ENCODE measurements at places on chromosomes 16 and 17.

- no peak for DNase-seq
Measured at GRCh38 chr16:83980794-83981193, 12.8 kb downstream of the NECAB2 start.

DNA sequence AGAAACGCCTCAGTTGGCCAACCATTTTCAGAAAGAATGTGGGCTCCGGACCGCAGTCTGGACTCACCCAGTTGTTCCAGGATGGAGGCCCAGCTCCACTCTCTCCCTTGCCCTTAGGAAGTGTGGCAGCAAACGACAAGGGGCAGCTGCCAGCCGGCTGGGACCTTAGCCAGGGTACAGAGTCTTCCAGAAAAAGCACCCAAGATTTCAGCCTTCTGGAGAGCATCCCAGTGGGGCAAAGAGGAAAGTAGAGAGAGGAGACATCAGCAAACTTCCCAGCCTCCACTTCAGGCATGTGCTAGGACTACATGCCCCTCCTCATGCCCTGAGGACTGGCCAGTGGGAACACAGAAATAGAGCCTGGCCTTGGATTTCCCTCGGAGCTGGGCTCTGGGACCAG is 56.8 kb upstream of the SCNN1B start:
- DNase-seq, result no peak

GRCh38 chr17:63919311-63919723 is 678 bp upstream of the GH1 start:
- DNase-seq, result peak; percentile 13

DNA sequence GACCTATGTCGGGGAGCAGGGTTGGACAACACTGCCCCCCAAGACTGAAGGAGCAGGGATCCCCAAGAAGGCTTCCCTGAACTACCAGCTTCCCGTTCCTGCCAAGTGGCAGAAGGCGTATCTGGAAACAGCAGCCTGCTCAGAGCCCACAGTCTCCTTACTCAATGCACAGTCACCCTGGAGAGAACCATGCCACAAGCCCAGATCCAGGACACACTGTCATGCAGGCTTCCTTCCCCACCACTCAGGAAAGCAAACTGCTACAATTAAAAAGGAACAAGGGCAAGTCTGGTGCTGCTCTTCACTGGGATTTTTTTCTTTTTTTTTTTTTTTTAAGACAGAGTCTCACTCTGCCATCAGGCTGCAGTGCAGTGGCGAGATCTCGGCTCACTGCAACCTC is 8.2 kb downstream of the WDR45B start:
- no peak for DNase-seq

DNA sequence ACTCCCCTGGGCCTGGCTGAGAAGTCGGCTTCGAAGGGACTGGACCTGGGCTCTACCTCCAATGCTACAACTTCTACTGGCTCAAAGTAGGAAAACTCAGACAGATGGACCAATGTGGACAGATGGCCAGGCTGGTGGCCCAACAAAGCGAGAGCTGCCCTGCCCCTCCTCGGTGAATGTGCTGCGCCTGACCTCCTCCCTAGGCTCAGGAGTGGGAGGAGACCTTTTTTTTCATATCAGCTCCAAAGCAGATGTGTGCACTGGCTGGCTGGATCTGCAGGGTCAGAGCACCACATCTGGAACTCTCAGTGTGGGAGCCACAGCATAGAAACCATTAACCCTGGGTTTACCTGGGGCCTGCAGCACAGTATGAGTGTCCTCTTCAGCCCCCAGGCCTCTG is 20.8 kb downstream of the ATP6V0D1 start:
- no peak for DNase-seq

DNA sequence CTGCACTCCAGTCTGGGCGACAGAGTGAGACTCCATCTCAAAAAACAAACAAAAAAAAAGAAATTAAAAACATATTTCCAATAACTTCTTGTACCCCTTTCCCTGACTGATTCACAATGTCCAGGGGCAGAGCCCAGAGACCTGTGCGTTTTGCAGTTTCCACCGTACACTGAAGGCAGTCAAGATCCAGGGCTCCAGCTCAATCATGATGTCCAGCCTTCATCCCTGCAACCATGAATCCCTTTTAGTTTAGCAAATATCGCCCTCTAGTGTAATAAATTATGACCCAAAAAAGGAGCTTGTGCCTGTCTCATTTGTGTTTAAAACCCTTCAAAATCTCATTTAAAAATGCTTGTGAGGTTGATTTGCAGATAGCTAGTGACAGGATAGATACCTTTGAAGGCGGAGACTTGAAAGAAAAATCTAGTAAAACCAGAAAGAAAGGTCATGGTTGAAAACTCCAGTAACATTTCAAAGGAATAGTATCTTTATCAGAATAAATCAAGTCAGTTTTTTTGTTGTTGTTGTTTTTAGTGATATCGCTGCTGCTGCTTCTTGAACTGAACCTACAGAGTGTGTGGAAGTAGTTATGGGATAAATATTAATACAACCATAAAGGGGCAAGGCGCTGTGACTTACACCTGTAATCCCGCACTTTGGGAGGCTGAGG is 3.7 kb upstream of the ERN1 start:
- no peak for DNase-seq

DNA sequence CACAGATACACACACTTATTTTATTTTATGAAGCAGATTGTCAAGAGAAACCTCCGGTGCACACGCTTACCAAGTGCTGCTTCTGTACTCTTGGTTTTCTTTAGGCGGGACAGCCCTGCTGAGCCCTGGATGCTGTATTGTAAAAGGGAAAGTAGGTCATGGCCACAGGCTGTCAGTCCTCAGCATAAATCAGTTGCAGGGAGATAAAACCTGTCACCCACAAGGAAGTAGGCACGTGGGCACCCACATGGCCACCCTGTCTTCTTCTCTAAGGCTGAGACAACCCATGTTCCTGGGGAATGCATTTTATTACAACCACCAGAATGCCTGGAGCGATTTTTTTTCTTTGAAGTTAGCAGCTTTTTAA is 59.3 kb downstream of the ASIC2 start:
- no peak for DNase-seq

- no peak for DNase-seq
Measured at GRCh38 chr16:89720551-89720812, 216 bp downstream of the VPS9D1 start.

DNA sequence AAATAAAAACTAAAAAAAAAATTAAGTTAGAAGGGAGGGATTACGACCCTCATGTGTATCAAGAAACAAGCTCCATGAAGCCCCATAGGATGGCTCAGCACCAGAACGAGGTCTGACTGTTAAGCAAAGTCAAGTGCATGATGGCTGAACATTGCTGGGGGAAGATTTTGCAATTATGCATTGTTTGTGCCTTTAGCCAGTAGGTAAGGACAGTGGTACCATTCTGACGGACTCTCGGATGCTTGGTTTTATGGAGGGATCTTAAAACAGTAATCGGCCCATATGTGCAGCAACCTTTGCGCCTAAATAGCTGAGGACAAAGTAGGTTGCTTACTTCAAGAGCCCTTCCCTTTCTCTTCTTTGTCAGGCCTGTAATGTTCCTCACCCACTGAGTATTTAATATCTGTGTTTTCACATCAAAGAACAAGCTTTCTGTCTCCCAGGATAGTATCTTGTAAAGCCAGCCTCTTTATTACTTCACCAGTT is 186.0 kb downstream of the WWOX start:
- DNase-seq, result no peak

DNA sequence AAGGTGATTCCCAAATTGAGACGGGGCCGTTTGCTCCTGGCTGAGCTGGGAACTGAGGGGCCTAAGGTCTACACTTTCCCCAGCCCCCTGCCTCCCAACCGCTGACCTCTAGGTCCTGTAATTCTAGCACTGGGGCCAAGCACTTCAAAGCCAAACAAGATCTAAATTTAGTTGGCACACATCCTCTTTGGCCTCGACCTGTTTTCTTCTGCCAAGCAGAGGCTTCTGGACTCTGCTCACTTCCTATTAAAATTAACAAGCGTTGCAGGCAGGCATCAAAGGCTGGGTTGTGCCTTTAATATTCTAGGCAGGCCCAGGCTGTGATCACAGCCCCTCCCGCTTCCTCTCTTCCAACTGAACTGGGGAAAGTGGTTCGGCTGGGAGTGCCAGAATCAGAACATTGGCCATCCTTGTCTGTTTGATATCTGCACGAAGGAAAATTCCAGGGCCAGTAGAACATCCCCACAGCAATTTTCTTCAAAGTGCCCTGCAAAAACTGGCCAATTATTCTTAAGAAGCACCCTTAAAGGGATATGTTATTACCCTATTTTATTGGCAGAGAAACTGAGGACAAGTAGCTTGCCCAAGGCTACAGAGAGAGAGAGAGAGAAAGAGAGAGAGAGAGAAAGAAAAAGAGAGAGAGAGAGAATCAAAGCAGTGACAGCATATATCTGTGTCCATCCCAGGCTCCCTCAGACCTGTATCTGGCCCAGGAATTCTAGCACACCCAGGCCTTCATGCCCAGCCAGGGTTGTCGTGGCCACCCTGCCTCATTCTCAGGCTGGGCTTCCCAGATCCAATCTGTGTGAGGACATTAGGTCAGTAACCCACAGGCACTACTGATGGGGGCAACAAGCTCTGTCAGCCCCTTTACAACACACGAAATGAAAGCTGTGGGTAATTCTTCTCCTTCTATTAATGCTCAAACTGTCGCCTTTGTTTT is 12.8 kb upstream of the MT4 start:
- no peak for DNase-seq

DNA sequence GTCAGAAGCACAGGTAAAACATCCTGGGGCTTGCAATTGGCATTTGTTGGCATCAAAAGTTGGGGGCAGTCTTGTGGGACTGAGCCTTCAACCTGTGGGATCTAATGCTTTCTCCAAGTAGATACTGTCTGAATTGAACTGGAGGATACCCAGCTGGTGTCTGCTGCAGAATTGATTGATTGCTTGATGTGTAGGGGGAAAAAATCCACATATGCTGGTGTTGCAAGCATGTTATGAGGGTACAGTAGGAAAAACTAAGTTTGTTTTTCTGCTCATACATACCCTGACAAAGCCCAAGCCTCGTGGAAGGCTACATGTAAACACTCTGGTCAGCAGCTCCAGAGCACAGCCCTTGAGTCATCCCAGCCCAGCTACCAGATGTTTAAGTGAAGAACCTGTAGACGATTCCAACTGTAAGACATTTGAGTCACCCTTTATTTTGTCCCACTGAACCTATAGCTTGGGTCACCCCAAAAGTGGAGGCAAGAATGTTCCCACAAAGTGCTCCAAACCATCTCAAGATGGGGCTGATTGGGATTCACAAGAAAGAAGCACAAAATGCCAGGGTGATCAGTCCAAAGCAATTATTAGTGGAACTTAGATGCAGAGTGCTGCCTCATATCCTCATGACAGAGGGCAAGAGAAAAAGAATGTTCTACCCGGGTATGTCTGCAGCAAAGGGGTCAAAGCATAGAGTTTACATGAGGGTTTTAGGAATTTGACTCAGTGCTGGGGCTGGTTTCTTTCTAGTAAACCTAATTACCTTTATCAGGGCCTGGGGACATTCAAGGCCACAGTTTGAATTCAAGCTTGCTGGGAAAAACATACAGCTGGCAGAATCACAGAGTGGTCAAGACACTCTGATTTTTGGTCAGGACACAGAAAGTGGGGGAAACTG is 9.6 kb upstream of the APPBP2 start:
- DNase-seq, result no peak

DNA sequence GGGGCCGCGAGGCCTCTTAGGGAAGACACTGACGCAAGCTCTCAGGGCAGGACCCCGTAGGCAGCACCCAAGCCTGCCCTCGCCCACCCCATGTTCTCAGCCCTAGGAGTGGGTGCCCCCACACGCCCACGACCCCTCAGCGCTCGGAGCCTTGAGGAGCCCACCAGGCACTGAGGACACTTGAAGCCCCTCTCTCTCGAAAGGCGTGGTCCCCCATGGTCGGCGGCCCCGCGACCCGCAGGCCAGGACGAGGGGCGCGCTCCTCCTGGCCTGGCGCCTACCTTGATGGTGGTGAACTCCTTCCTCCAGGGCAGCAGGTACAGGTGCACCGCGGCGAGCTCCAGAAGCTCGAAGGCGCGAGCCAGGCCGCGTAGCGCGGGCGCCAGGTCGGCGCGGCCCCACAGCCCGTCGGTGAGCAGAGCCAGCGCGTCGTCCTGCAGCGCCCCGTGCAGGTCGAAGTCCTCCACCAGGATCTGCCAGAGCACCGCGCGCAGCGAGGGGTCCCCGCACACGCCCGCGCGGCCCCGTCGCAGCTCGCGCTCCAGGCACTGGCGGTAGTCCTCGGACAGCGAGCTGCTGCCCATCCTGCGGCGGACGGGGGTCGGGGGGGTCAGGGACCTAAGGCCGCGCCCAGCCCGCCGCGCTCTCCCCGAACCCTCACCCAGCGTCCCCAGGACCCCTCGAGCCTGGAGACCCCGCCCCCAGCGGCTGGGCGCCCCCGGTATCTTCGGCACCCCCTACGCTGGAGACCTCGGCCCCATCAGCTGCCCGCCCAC is 668 bp downstream of the SPATA2L start:
- no peak for DNase-seq

- no peak for DNase-seq
Measured at GRCh38 chr16:89749637-89750036, 28.3 kb downstream of the ZNF276 start.

DNA sequence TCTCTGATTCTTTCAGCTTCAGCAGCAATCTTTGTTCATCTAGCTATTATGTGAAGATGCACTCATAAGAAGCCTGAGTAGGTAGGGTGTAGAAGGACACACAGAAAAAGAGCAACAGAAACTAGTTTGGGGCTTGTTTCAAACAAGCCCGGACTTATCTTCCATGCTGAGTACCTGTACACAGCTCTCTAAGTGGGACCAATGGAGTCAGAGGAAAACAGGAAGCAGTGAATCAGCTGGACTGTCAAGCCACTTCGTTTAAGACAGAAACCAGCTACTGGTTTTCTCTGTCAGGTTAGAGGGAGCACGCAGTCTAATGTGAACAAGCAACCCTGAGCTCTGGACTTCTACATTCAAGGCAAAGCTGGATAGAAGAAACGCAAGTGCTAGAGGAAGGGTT is 16.0 kb downstream of the MAP2K6 start:
- DNase-seq, result no peak

DNA sequence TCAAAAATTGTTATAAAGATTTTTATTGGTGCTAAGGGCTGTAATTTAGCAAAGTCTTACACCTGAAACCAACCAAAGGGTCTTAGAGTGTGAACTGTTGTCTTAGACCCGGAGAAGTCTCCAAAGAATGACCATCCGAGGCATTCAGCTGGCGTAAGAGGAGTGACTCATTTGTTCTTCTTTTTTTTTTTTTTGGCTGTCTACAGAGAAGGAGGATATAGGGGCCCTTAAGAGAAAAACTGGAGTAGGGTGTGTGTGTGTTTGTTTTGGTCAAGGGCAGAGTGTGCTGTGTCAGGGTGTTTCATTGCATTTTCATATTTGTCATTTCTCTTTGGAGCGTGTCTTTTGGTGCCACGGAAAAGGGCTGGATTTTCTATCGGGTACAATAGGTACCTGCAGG is 508.0 kb downstream of the WWOX start:
- no peak for DNase-seq

- DNase-seq, result no peak
Measured at GRCh38 chr16:64545768-64546167, 576.1 kb downstream of the CDH11 start.

Data from left renal cortex interstitium (tissue), 4 donors.